ENCODE measurements at places on chromosomes 3 and 15.

DNA sequence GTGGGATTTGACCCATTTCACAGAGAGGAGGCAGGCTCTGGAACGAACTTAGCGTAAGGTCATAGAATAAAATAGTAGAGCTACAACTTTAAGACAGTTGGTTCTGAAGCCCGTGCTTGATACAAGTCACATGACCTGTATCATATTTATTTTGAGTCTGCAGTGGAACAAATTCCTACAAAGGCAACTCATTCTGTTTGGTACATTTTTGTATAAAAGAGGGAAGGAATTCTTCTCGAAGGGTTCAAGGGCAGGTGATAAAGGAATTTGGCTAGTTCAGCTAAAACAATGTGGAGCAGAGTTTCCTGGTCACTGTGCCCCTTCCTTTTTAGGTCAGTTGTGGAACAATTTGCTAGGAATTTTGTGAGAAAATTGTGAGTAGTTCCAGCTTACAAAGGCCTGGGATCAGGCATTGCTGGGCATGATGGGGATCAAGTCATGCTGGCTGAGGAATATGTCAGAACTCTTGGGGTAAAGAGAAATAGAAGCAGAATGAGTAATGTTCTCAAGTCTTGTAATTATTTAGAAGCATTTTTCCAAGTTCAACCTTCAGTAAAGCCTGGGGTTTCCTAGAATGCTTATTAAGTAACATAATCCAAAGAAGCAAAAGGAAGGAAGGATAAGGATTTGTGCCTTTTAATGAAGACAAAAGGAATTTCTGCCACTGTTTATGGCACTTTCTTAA, 19.1 kb downstream of the USP3 start:
- no peak for DNase-seq

DNA sequence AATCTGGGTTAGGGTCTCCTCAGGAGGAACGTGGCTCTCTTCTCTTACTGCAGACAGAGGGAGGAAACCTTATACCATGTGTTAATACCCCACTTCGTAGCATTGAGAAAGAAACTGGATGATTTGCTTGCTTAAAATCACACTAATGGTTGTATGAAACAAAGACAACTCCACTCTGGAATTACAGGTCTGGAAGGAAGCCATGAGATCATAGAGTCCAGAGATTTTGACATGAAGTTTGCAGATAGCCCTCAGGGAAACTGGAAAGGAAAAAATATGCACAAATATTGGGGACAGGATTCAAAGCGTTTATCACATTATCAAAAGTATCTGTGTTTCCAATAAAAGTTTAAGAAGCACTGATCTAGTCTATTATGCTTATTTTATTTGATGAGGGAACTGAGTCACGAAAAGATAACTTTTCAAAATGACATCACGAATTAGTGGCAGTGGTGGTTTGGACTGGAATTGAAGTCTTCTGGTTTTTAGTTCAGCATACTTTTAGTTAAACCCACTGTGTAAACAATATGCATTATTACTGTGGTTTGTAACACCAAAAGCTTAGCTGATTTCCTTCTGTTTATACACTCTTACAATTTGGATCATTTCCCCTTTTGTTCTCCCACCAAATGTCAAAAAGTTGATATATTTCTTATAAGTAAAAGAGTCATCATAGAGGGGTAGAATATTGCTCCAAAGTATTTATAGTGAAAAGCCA, 16.8 kb downstream of the FGF7 start:
- DNase-seq: no peak

GRCh38 chr15:68819495-68820294, 1.0 kb downstream of the ANP32A start:
- DNase-seq: no peak

GRCh38 chr3:171955598-171955997, 83.8 kb upstream of the FNDC3B start:
- DNase-seq: no peak

DNA sequence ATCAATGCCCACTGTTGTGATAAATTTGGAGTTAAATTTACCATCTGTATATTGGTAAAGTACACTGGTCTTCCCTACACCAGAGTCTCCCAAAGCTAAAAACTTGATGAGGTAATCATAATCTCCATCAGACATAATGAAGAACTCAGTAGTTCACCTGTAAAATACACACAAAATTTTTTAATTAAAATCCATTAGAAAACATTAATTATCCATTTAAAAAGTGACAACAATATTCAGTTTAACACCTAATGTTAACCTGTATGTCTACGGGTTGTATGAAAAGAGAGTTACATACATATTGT, 38.0 kb upstream of the RSL24D1 start:
- no peak for DNase-seq

Measured in iPS DF 19.7 (cell line).